ENCODE measurements at places on chromosomes 2 and 18.

DNA sequence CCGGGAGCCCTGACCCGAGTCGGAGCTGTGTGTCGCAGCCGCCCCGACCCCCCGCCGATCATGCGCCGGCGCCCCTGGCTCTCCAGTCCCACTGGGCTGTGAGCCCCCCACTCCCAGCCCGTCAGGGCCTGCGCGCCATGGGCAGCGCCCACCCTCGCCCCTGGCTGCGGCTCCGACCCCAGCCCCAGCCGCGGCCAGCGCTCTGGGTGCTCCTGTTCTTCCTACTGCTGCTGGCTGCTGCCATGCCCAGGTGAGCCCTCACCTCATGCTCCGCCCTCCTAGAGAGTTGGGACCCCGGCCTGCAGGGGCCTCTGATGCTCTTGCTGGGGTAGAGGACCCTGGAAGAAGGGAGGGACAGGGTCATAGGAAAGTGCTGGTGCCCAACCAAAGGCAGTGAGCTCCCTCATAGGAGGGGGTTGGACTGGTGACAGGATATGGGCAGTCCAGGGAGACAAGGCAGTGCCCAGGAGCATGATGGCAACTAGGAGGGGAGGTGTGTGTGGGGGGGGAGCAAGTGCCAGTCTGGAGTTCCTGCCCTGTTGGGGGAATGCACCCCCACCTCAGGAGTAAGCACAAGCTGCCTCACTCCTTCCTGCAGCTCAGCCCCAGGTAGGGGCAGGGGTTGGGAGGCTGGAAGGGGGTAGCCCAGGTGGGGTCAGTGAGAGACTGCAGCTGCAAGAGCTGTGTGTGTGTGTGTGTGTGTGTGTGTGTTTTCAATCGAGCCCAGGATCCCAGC, 375 bp downstream of the WNT10A start:
- no peak for DNase-seq

DNA sequence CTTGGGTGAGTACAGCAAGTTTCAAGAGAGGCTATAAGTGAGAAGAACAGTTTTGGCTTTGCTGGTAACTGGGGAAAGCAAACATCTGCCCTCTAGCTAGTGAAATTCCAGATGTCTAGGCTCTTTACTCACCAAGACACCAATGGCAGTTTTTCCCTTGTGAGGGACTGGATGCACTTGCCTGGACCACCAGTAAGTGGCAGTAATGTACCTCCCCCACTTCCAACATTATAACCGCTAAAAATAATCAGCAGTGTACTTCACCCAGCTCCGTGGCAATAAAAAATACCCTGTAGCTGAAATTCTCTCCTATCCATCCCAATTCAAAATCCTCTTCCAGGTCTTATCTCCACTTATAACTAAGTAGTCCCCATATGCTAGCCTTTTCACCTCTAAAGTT, 383.9 kb downstream of the ARHGAP15 start:
- DNase-seq, result peak; percentile 88

- DNase-seq, result no peak
Observed at GRCh38 chr2:1515986-1516797, 102.9 kb downstream of the TPO start.

DNA sequence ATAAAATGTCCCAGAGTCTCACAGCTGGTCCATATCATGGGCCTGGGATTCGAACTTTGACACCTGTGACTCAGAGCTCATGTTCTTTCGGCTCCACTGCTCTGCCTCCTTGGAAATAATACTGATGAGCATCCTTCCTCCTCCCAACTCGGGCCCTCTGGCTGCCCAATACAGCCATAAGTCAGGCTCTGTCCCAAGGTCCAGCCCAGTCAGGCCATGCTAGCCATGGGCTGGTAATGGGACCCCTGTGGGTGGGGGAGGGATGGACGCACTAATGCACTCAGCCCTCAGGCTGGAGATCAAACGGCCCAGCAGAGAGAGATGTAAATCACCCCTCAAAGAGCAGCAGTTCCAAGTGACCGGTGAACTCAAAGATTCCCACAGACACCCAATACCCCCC, 61.1 kb downstream of the DDX1 start:
- DNase-seq, result no peak

DNA sequence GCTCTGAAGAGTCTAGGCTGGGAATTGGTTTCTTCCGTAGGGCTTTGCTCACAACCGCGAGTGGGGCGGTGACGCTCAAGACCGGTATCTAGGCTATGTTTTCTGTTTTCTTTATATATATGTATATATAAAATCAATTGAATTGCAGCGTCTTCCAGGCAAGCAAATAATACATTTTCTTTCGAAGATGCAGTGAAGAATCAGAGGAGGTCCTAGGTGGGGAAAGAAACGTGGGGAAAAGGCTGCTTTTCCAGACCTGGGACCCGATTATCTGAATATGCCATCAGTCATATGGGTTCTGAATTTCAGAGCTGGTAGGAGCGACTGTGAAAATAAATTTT, 714 bp upstream of the SCN9A start:
- DNase-seq, result no peak

- no peak for DNase-seq
Observed at GRCh38 chr2:100257939-100258338, 64.4 kb downstream of the LONRF2 start.

All from choroid plexus epithelial cell (primary cell).